CD4-positive, alpha-beta T cell (primary cell): ENCODE measurements at places on chromosomes 1 and 21.

DNA sequence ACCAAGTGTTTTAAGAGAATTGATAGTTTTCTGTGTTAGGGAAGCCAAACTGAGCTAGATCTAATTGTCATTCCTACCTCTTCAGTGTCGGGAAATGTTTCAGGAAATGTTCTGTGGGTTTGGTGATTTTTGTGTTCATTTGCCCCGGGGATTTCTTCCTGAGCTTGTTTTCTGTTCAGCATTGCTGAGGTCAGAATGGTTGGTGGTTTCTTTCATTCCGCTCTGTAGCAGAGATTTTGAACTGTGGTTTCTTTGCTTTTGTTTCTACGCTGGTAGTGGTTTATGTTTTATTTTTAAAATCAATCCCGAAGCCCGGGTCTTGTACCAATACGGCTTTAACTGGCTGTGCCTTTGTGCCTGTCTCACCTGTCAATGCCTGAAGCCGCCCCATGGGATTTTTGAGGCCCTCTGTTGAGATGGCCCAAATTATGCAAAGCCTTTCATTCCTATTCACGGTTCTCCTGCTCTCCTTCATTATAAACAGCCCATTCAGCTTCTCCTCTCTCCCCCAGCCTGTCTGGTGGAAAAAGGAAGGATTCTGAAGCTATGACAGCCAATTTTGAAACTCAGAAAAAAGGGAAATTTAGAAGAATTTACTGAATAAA is 417.2 kb upstream of the KAZN start:
- no peak overlapping the region for H3K4me3 ChIP-seq
- no peak for DNase-seq
- H3K27ac ChIP-seq: no peak overlapping the region
- peaks cover 9% of the 10 kb centered on the region for H3K27me3 ChIP-seq

GRCh38 chr1:102151242-102151641 is 154.5 kb upstream of the OLFM3 start:
- no peak for DNase-seq
- no peaks in the 10 kb centered on the region for H3K36me3 ChIP-seq
- no peaks in the 10 kb centered on the region for H3K4me1 ChIP-seq
- no peak overlapping the region for H3K4me3 ChIP-seq
- H3K27me3 ChIP-seq: no peaks in the 10 kb centered on the region
- H3K27ac ChIP-seq: no peak overlapping the region

DNA sequence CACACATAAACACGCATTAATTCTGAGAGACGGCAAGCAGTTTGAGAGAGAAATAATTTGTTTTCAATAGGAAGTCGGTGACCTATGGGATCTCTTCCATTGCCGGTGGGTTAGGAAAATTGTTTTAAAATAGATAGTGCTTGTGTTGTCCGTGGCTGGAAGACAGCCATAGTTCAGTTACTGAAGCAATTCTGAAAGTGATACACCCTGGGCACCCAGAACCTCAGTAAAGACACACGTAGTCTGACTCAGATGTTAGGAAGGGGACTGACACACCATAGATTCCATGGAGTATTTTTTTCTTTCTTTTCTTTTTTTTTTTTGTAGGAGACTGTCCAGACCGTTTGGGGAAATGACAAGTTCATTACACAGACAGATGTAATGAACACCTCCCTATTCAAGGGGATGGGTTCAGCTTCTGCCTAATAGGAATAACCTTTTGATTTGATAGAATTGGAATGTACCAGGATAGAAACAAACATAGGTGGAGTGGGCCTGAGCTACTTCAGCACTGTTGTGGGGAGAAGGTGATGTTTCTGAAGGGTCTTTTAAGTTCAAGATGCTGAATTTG is 1.6 kb downstream of the C1orf21 start:
- peaks cover 35% of the 10 kb centered on the region for H3K27me3 ChIP-seq
- H3K4me3 ChIP-seq: peak overlapping the region; percentile 40
- DNase-seq: no peak

- H3K27ac ChIP-seq: no peak overlapping the region
- DNase-seq: peak; percentile 59
- H3K36me3 ChIP-seq: no peaks in the 10 kb centered on the region
- H3K4me1 ChIP-seq: peaks cover 13% of the 10 kb centered on the region
- no peak overlapping the region for H3K4me3 ChIP-seq
- H3K27me3 ChIP-seq: no peaks in the 10 kb centered on the region
These were observed 66.6 kb downstream of the FAM163A start for GRCh38 chr1:179809506-179810366.

DNA sequence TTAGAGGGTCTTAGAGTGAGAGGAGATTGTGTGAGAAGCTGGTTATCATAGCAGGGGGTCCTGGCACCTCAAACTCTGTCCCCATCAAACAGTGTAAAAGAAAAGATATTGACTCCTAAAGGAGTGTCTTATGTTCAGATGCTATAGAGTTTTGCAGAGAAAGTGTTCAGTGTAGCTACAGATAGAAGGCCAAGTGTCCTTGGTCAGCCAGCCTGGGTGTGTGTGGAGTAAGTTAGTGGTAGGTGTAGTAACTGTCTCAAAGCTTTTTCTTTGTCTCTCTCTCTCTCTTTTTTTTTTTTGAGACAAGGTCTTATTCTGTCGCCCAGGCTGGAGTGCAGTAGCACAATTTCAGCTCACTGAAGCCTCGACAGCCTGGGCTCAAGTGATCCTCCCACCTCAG is 17.2 kb downstream of the CAMTA1 start:
- H3K4me1 ChIP-seq: peaks cover 7% of the 10 kb centered on the region
- H3K27ac ChIP-seq: no peak overlapping the region
- peaks cover 3% of the 10 kb centered on the region for H3K36me3 ChIP-seq
- no peaks in the 10 kb centered on the region for H3K27me3 ChIP-seq
- H3K4me3 ChIP-seq: no peak overlapping the region

GRCh38 chr1:115648717-115649691 is 7.2 kb downstream of the VANGL1 start:
- H3K4me1 ChIP-seq: peaks cover 3% of the 10 kb centered on the region
- no peak overlapping the region for H3K4me3 ChIP-seq
- H3K36me3 ChIP-seq: no peaks in the 10 kb centered on the region
- DNase-seq: no peak
- no peak overlapping the region for H3K27ac ChIP-seq
- H3K27me3 ChIP-seq: no peaks in the 10 kb centered on the region

DNA sequence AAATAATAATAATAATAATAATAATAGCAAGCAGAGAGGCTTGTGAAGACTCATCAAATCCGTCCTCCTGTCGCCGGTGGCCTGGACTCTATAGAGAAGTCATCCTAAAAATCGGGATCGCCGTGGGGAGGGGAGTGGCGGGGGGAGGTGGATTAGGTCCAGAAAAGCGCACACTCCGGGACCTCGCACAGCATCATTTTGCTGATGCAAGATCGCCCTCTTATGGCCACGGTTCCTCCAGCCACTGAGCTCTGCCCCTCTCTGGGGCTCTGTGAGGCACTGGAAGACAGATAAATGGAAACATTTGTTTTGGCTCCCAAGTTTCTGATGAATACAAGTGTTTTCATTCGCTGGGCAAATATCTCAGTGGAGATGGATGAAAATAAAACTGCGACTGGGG is 612.0 kb downstream of the MATN1 start:
- no peak overlapping the region for H3K4me3 ChIP-seq
- DNase-seq: peak; percentile 3
- peaks cover 11% of the 10 kb centered on the region for H3K27me3 ChIP-seq
- no peak overlapping the region for H3K27ac ChIP-seq
- H3K36me3 ChIP-seq: no peaks in the 10 kb centered on the region

- H3K27me3 ChIP-seq: peaks cover 26% of the 10 kb centered on the region
- H3K27ac ChIP-seq: no peak overlapping the region
- H3K4me3 ChIP-seq: no peak overlapping the region
- H3K36me3 ChIP-seq: no peaks in the 10 kb centered on the region
These were observed 54.9 kb downstream of the CAMK2N1 start for GRCh38 chr1:20431176-20431460.

DNA sequence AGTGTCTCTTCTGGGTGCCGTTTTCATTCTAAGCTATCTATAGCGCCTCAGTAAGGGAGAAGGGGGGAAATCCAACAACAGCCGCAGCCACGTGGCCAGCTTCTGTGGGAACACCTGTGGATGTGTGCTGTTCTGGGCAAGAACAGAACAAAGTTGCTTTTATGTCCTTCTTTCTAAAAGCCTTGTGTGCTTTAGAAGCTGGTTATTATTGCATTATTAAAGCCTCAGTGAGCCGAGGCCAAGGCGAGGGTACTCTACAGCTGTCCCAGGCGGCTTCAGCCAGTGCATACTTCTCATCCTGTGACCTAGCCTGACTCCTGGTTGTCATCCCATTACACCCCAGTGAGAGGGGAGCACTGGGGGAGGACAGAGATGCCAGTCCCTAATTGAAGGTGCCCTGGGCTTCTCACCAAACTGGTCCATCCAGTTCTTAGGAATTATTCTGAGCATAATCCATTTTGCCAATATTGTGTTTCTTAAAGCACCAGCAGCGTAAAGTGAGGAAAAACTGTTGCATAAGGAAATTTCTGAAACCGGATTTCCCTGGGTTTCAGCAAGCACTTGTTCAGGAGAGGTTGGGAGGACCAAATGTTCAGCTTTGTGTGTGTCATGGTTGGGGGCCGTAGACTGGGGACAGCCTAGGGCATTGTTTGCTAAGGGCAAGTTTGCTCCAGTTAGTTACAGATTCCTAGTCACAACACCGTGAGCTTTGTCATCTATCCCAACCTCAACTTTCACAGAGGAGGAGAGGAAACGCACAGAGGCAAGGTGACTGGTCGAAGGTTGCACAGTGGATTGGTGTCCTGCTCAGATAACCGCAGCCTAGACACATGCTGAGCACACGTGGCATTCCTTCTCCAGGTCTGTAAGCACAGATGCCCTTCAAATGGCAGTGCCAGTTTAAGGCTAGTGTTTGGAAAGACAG is 61.0 kb upstream of the ATP1A1 start:
- DNase-seq: no peak
- peaks cover 18% of the 10 kb centered on the region for H3K4me1 ChIP-seq
- no peak overlapping the region for H3K4me3 ChIP-seq
- H3K27ac ChIP-seq: no peak overlapping the region

DNA sequence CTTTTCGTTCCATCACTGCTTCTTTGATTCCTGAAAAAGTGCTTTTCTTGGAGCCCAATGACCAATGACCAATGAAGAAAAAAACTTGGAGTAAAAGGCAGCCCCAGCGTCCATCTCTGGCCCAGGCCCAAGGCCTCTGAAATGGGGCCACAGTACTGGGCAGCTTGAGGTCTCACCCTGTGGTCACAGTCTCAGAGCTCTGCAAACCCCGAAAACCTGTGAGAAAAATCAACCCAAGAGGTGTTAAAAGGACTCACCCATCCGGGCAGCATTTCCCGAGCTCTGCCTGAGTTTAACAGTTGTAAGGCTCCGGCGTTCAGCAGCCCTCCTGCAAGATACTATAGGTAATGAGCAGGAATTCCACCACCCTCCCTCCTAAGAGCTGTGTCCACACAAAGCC is 2.1 kb upstream of the EFHD2 start:
- no peaks in the 10 kb centered on the region for H3K27me3 ChIP-seq
- peaks cover 2% of the 10 kb centered on the region for H3K36me3 ChIP-seq
- peak; percentile 56 for DNase-seq
- H3K4me3 ChIP-seq: no peak overlapping the region
- no peak overlapping the region for H3K27ac ChIP-seq

DNA sequence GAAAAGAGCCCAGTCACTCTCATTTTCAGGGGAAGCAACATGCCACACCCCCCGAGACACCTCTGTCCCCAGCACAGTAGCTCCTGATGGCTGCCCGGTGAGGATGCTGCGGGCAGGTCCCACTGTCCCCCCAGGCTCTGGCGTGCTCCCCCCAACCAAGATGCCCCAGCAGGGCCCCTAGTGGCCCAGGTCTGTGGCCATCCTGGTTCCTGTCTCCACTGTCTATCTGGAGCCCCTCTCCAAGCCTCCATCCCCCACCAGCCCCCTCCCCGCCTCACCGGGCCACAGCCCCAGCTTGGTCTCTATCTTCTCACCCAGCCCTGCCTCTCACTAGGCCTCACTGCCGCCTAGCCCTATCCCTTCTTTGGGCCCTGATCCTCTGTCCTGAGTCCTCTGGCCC is 61.8 kb downstream of the UBIAD1 start:
- no peaks in the 10 kb centered on the region for H3K27me3 ChIP-seq
- no peak overlapping the region for H3K27ac ChIP-seq

- no peak for DNase-seq
- no peak overlapping the region for H3K4me3 ChIP-seq
- H3K27ac ChIP-seq: no peak overlapping the region
- no peaks in the 10 kb centered on the region for H3K36me3 ChIP-seq
These were observed 2.4 kb downstream of the IRF6 start for GRCh38 chr1:209803568-209803967.

DNA sequence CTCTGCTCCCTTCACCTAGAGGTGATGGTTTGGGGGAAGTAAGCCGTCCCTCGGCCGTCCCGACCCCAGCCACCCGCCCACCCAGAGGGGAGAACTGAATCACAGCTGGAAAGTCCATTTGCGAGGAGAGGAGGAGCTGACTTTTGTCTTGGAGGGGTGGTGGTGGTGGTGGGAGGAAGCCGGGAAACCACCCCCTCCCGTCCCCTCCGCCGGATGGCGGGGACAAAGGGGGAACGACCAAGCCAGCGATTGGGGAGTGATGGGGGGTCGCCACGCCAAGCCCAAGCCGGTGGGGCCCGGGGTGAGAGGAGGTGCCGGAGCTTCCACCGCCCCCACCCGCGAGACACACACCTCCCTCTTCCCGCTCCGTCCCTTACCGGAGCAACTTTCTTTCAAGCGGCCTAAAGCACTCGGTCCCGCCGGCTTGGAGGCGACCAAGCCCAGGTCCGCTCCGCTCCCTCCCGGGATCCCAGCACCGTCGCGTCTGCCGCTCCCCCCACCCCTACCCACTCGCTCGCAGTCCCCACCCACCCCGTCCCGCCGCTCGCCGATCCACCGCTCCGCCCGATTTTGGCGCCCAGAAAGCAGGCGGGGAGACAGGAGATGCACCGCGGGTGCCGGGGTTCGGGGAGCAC is 540 bp downstream of the ARHGEF2 start:
- no peaks in the 10 kb centered on the region for H3K27me3 ChIP-seq
- peaks cover 5% of the 10 kb centered on the region for H3K36me3 ChIP-seq
- DNase-seq: no peak
- H3K27ac ChIP-seq: peak overlapping the region; percentile 66
- H3K4me1 ChIP-seq: peaks cover 78% of the 10 kb centered on the region

DNA sequence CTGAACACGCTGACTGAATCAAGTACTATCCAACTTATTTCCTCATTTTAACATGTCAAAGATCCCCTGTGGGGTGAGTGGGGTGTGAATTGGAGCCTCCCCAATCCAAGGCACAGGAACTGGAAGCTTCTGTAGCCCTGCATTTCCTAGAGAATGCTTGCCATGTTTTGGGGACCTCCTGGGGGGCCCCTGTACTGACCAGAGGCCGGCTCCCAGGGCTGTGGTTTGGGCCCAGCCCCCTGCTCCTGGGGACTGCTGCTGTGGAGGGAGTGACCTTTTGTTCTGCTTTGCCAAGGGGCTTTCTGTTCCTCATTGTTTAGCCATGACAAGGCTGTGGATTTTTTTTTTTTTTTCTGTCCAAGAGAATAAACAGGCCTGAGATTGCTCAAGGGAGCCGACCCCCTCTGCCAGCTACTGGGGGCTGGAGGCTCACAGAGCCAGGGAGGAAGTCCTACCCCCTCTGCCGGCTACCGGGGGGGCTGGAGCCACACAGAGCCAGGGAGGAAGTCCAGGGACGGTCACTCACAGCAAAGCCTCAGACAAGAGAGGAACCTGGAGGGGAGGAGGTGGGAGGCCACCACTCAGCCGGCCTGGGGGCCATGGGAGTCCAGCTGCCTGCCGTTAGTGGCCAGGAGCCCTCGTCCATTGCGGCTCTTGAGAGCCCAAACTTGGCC is 17.4 kb downstream of the TNFRSF1B start:
- no peak for DNase-seq
- H3K27me3 ChIP-seq: no peaks in the 10 kb centered on the region
- H3K36me3 ChIP-seq: peaks cover 65% of the 10 kb centered on the region
- H3K4me3 ChIP-seq: no peak overlapping the region
- H3K4me1 ChIP-seq: peaks cover 94% of the 10 kb centered on the region
- peak overlapping the region; percentile 52 for H3K27ac ChIP-seq

GRCh38 chr1:92909321-92909720 is 51.9 kb downstream of the DIPK1A start:
- H3K27me3 ChIP-seq: no peaks in the 10 kb centered on the region
- no peak for DNase-seq
- no peak overlapping the region for H3K27ac ChIP-seq
- no peaks in the 10 kb centered on the region for H3K4me1 ChIP-seq
- peaks cover 6% of the 10 kb centered on the region for H3K36me3 ChIP-seq
